ENCODE measurements at places on chromosomes 16 and 17.

- DNase-seq = no peak
Measured at GRCh38 chr16:85209526-85210121, 97.4 kb upstream of the CIBAR2 start.

GRCh38 chr16:57185446-57185944, 344 bp downstream of the PSME3IP1 start:
- no peak for DNase-seq

DNA sequence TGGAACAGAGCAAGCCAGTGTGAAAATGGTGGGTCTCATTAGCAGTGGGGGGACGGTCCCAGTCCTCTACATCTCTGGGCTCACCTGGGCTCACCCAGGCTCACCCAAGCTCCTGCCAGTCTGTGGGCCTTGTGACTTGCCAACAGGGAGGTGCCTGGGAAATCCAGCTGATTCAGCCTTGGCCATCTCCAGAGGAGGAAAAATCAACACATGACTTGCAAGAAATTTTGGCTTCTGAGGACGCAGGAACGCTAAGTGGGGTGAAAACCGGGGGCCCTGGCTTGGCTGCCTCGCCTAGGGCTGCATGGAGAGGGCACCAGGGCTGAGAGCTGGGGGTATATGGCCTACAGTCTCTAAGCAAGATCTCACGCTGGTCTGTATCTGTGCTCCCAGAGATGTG, 47.7 kb downstream of the VAC14 start:
- no peak for DNase-seq

GRCh38 chr16:85653290-85653891, 35.4 kb downstream of the GINS2 start:
- DNase-seq = no peak

GRCh38 chr17:60087882-60088669, 9.4 kb upstream of the HEATR6 start:
- DNase-seq = no peak

GRCh38 chr16:89194340-89195311, 5.7 kb downstream of the SLC22A31 start:
- DNase-seq = no peak

GRCh38 chr16:79036541-79036940, 564.0 kb downstream of the MAF start:
- no peak for DNase-seq

DNA sequence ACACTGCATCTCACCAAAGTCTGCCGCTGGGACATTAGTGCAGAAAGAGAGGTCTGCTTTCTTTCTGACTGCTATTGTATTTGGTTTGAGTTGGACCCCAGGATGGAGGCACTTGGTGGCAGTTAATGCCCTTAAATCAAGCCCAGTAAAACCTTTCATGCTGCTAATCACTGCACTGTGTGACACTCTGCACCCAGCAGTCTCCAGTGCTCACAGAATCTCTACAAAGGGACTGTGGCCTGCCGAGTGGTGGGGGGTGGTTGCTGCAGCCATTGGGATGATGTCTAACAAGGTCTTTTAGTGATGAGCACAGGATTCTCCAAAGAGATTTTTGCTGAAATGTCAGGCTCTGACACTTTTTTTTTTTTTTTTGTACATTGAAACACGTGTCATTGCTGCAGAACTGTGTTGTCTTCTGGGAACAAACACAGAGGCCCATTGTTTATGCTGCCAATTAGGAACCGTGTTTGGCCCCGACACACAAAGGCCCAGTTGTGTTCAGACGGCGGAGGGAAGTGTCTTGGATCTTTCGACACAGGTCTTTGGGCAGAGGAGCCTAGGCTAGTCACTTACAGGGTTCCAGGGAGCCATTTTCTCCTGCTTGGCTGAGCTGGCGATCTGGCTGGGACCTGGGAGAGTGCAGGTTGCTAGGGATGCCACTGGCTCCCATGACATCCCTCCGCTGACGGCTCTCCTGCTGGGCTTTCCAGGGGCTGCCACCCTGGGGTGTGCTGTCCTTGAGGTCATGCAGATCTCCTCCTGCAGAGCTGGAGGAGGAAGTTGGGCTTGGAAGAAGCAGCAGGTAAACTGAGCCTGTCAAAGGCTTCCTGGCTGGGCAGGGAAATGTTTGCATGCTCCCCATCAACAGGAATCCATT, 16.2 kb upstream of the TNRC6C start:
- DNase-seq = no peak

GRCh38 chr17:65783845-65784334, 222.4 kb upstream of the AXIN2 start:
- no peak for DNase-seq

- no peak for DNase-seq
Measured at GRCh38 chr16:79758615-79759346, 158.2 kb upstream of the MAF start.

DNA sequence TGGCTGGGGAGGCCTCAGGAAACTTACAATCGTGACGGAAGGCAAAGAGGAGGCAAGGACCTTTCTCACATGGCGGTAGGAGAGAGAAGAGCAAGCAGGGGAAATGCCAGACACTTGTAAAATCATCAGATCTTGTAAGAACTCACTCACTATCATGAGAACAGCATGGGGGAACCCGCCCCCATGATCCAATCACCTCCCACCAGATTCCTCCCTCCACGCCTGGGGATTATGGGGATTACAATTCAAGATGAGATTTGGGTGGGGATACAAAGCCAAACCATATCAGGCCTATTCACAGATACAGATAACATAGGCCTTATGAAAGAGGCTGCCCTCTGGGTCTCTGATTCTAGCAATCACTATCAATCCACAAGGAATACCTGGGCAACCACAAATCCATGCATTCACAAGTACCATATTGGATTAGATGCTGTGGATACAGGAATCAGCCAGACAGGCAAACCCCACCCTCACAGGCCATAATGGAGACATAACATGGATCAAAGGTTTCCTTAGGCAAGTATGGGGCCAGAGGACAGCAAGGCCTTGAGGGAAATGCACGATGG, 284.9 kb downstream of the SOX9 start:
- no peak for DNase-seq

GRCh38 chr17:850851-851763, 69.0 kb downstream of the MRM3 start:
- no peak for DNase-seq

- DNase-seq = no peak
Measured at GRCh38 chr16:54284319-54284930, 2.2 kb downstream of the IRX3 start.

DNA sequence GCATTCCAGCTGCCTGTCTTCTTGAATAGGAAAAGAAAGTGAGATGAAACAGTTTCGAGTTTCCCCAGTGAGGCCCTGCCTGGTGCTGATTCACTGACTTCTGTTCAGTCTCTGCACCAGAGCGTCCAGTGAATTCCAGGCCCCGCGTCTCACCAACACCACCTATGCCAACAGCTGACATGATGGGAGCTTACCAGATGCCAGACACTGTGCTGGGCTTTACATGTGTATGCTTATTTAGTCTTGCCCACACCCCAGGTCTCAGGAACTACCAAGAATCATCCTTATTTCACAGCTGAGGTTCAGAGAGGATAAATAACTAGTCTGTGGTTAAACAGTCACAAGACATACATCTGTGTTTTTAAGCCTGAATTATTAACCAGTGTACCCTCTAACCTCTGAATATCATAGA, 29.1 kb upstream of the IRX6 start:
- no peak for DNase-seq

DNA sequence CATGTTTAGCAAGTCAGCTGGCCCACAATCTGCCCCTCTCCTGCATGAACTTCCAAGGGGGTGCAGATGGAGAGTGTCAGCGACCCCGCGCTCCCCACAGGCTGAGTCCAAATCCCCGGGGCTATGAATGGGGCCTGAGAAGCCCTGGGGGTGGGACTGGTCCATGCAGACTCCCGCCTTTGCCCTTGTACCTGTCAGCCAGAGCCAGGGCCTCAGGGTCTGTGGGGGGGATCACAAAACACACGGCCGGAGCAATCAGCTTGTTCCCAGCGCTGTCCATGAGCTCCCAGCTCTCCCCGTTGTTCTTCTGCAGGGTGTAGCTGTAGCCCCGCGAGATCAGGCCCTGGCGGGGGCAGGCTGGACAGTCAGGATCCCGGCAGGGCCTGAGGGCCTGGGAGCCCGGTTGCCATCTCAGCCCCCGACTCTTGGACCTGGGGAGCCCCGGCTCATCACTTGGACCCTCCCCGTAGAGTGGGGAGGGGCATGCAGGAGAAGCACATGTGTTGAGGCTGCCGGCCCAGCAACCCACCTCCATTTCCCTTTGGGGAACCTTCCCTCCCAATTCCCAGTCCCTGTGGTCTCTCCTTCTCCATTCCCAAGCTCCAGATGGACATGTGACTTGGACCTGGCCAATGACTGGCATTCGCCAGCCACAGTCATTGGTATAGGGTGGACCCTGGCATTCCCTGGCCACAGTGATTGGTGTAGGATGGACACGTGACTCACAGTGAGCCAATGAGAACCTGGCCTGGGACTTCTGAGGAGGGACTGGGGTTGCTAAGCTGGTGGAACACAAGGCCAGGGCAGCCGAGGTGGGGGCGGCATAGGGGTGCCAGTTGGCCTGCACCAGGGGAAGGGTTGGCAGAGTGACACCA, 42.4 kb downstream of the PPL start:
- no peak for DNase-seq

DNA sequence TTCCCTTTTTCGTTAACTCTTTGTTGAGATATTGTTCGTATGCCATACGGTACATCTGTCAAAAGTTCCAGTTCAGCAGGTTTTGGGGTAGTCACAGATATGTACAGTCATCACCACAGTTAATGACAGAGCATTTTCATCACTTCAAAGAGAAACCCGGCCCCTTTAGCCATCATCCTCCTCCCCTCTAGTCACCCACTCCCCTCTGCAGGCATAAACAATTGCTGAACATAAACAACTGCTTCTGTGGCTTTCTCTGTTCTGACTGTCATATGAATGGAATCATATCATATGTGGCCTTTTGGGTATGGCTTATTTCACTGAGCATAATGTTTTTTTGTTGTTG, 59.3 kb downstream of the RNF213 start:
- no peak for DNase-seq

DNA sequence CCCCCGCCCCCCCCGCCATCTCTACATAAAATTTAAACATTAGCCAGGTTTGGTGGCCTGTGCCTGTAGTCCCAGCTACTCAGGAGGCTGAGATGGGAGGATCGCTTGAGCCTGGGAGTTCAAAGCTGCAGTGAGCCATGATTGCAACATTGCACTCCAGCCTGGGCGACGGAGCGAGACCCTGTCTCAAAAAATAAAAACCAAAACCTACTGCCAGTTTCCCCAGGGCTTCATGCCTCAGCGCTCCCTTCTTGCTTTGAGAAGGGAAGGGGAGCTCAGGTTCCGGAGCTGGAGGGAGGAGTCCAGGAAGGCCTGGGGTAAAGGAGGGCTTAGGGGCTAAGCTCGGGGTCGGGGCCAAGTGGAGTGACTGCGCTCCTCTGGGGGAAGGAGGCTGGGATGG, 20.5 kb downstream of the PLCD3 start:
- no peak for DNase-seq

DNA sequence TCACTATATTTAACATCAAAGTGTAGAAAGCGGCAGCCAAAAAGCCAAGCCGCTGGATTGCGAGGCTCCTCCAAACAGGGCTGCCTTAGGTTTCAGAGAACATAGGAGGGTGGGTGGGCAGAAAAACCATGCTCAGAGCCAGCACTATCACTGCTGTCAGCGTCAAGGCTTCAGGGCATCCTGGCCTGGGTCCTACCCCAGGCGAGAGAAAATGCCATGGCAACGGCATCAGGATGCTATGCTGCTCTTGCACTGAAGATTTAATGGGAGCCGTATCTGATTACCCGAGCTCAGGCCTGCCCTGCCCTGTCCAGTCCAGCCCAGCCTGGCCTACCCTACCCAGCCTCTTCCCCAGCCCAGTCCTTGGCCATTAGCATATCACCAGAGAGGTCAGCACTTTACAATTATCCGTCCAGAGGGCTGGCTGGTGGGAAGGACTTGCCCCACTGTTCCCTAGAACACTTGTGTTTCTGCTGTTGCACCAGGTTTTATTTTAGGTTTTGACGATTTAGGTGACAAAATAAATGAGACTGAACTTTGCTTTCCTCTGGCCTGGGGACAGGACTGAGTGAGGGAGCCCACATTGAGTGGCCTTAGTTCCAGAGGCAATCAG, 61.1 kb downstream of the TOM1L2 start:
- DNase-seq = no peak

- DNase-seq = no peak
Measured at GRCh38 chr17:10617120-10617505, 40.0 kb downstream of the MYH3 start.

DNA sequence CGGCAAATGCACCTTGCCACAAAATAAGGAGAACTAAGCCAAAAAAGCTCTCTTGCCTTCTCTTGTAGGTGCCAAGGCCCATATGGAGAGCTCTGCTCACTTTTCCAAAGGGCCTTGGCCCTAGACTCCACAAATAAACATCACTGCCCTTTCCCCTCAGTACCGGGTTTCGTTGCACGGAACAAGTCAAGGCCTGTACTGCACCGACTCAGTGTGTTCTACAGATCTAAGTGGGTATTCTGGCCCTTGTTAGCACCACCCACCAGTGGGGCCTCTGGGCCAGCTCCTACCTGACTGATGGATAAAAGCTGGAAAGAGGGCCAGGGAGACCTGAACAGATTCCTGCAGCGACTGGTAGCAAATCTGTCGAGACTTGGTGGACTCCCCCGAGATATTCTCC, 43.7 kb upstream of the GSG1L start:
- DNase-seq = no peak

- no peak for DNase-seq
Measured at GRCh38 chr16:84513123-84513522, 8.7 kb upstream of the MEAK7 start.

DNA sequence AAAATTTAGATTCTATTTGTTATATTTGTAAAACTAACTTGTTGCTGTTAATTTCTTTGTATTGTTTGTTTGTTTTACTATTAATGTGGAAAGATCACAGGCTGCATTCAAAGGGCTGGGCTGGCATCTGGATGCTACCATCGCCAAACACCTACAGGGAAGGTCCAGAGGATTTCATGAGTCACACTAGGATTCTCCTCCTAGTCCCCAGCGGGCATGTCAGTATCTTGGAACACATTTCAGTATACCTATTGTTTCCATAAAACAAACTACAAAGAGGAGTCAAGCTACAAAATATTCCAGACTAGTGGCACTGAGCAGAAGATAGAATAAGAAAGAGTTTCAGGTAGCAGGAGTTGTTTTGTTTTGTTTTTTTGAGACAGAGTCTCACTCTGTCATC, 55.3 kb downstream of the NOG start:
- no peak for DNase-seq

DNA sequence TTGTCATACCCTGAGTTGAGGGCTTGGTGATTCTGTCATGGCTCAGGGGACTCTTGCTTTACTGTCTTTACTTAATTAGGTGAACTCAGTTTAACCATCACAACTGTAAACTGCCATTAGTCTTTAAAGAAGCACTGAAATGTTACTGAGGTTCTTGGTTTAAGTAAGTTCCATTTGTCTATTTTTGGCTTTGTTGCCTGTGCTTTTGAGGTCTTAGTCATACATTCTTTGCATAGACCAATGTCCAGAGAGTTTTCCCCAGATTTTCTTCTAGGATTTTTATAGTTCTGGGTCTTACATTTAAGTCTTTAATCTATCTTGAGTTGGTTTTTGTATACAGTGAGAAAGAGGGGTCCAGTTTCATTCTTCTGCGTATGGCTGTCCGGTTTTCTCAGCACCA, 137.5 kb downstream of the SOCS1 start:
- no peak for DNase-seq
